ENCODE measurements at places on chromosomes 5 and 9. TPM values are rescaled to one million over a fixed set of nuclear protein-coding genes. Genes with fewer than 3 reads are reported as not detected.
A peak's percentile ranks its signal among the peaks of the same experiment; 100 is the strongest.

DNA sequence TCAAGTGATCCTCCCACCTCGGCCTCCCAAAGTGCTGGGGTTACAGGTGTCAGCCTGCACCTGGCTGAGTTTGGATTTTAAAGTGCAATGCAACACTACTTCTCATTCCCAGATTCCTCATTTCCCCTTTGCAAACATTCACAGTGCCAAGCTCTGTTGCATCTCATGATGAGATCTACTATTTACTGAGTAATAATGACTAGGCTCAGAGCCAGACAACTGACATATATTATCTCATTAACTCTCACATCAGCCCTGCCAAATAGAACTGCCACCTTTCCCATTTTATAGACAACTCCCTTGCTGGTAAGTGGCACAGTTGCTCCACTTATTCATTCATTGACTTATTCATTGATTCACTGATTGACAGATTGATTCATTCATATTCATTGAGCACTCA is 7.0 kb downstream of the PDE6A start:
- DNase-seq, result no peak

- DNase-seq, result no peak
Observed at GRCh38 chr5:131664929-131665328, 29.9 kb upstream of the RAPGEF6 start.

DNA sequence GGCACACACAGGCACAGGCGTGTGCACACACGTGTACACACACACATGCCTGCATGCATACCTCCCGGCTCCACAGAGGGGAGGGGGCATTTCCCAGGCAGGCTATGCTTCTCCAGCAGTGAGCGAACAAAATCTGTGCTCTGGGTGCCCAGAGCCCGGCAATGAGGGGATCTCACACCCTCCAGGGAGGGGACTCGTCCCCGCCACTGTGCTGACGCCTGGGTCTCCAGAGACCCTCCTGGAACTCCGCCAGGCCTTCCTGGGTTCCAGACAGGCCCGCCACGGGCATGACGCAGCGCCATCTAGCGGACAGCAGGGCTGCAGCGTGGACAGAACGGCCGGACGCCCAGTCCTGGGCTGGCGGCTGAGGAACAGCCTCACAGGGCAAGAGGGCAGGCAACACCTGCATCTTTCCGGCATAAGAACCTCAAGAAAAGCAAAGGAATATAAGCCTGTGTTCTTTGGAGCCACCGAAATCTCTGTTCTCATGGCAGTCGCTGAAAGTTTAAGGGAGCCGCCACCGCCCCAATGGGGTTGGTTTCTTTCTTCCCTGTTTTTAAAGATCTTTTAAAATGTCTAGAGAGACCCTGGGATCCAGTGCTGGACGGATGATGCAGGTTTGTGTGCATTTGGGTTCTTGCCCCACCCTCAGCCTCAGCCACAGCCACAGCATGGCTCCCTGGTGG is 135.6 kb upstream of the PPP1R26 start:
- peak; percentile 84 for DNase-seq

- no peak for DNase-seq
Observed at GRCh38 chr9:109205526-109205925, 38.5 kb upstream of the FRRS1L start.

DNA sequence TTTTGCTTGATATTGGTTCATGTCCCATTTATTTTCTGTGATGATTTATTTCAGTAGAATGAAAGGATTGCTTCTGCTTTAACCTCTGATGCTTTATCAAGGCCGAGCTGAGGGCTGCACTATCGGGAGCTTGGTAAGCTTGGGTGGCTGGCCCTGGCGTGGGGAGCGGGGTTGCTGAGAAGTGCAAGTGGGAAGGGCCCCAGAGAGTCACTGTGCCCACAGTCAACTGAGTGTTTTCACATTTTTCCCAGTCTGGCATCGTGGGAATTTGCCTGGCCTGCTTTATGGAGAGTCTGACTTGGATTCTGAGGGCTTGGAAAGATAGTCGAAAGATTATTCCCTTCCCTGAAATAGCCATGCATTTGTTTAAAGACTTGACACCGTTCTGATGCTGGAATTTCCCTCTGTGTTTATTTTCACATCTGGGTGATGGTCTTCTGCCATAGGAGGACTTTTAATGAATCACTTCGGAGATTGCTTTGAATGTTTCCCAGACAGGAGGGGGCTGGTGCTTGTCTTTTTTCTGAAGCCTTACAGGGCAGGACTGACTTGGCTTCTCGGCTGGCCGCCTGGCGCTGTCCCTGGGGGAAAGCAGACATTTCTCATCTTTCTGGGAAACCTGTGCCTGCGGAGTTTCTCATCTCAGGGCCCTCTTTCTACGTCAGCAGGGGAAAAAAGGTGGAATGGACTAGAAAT is 139.0 kb downstream of the BOD1 start:
- DNase-seq, result no peak

GRCh38 chr9:114163517-114163951 is 8.2 kb downstream of the COL27A1 start:
- no peak for DNase-seq

DNA sequence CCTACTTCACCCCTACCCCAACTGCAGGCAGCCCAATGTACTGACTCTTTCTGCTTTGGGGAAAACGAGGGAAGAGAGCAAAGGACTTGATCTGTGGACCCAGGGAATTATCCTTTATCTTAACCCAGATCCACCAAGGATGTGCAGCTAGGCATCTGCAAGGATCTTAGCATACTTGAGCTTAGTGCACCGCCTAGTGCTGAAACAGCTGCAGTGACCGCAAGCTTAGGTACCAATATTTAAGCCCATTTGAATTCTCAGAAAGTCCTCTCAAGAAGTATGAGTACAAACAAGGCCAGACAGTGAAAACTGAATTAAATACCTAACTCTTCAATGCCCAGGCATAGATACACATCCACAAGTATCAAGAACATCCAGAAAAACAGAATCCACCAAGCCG is 576.7 kb upstream of the ADAMTS16 start:
- DNase-seq, result no peak

GRCh38 chr5:178328826-178329730 is 96.5 kb upstream of the PHYKPL start:
- DNase-seq, result no peak

DNA sequence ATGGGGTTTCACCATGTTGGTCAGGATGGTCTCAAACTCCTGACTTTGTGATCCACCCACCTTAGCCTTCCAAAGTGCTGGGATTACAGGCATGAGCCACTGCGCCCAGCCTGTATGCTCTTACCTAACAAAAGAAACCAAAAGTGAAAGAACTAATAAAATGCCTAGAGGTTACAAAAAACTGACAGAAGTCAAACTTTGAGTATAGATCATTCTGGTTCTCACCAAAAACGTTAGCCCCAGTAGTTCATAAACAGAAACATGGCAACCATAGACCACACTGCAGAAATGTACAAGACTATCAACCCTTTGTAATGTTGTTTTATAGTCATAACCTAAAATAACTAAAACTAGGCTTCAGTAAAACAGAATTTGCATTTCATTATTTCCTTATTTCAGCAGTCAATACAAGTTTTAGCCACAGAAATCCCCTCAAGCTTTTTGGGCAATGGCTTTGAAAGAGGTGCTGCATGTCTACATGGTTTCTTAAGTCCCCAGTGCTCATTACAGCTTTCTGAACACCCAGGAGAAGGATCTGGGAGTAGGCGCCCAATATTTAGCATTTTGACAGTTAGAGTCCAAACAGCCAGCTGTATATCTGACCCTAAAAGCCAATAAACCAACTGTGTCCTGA is 72.5 kb downstream of the EPB41L4A start:
- DNase-seq, result no peak

GRCh38 chr9:91599564-91599963 is 175.9 kb upstream of the NFIL3 start:
- no peak for DNase-seq

DNA sequence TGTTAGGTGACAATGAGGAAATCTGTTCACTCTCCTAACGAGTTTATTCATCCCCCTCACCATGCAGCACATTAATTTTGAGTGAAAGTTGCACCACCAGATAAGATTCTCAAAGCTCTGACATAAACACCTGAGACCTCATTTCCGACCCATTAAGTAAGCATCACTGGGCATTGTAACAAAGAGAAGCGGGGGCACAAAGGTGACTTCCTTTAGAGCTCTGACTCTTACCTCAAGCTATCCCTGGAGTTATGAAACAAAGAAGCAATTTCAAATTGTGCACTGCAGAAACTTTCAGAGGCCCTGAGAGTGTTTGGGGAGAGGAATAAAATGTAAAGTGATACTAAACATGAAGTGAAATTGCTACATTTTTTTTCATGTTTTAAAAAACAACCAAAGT is 29.5 kb downstream of the C5orf15 start:
- no peak for DNase-seq

DNA sequence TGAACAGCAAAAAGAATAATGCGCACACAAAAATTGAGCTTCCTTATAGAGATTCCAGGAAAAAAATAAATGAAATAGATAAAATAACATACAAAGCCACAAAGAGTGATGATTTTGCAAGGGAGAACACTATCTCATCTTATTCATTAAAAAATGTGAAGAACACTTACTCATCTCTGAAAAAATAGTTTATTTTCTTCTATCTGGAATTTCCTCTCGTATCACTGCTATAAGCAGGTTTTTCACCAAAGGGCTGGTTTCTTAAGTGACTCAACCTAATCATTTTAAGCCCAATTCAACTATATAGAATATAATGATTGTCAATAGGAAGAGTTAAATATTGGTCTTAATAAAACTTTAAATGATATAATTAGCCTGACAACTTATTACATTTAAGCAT is 504.9 kb downstream of the NR2F1-AS1 start:
- no peak for DNase-seq

GRCh38 chr9:25284365-25284764 is 393.9 kb downstream of the TUSC1 start:
- no peak for DNase-seq

GRCh38 chr5:74064225-74064624 is 438.2 kb downstream of the ARHGEF28 start:
- DNase-seq, result no peak

DNA sequence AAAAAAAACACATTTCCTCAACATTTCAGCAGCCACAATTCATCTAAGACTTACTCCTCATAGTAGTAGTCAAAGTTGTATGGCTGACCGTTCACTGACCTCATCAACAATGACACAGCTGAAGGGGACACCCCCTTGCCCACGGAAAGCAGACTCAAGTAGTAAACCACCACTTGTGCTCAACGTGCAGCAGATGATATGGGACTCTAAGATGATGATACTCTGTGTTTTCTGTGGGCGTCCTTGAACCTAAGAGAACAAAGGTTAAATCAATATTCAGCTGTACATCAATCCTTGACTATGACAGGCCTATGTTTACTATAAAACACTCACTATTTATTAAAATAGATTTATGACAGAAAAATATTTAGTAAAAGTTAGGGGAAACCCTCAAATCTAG is 71.6 kb downstream of the SETX start:
- no peak for DNase-seq

Gene CDH10
- 23.2 TPM for total RNA-seq

Gene EXD3
- total RNA-seq, result 15.2 TPM

Gene MAT2B
- total RNA-seq, result 33.4 TPM

Gene GRPEL2
- 29.2 TPM for total RNA-seq
